AG08395 (cell line): ENCODE measurements at places on chromosomes 11 and 22.

- DNase-seq: peak; percentile 30
These were observed 22.9 kb downstream of the STX3 start for GRCh38 chr11:59778122-59778521.

GRCh38 chr11:74371269-74372052, 26.8 kb downstream of the PGM2L1 start:
- DNase-seq: peak; percentile 12

- DNase-seq: no peak
These were observed 151.8 kb downstream of the NAV2 start for GRCh38 chr11:19864141-19865140.

DNA sequence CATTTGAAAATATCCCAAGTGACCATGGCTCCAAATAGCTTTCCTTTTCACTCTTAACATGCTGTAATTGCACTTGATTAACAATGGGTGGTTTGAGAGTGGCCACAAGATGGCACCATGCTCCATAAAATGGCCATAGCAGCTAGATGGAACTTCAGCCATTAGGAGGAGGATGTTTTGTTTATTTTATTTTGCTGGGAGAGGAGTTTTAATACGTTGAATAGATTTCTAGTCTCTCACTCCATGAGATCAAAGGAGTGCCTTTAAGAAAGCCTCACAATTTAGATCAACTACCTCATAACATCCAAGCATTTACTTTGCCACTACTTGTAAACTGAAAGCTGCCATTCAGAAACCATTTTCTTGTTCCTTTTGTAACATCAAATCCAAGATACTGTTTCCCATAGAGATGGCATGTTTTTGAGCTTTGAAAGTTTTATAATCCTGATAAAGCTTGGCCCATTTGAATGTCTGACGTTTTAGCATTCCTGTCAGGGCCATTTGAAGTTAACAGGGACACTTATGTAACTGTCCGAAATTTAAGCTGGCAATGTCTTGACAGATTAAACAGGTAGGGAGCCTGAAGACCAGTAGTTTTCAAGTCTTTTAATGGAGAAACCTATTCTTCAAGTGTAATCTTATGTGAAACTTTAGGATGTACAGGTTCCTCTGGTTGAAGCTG, 4.7 kb downstream of the FEN1 start:
- DNase-seq: peak; percentile 79

- DNase-seq: no peak
These were observed 70.6 kb upstream of the SEPTIN5 start for GRCh38 chr22:19643448-19644313.

DNA sequence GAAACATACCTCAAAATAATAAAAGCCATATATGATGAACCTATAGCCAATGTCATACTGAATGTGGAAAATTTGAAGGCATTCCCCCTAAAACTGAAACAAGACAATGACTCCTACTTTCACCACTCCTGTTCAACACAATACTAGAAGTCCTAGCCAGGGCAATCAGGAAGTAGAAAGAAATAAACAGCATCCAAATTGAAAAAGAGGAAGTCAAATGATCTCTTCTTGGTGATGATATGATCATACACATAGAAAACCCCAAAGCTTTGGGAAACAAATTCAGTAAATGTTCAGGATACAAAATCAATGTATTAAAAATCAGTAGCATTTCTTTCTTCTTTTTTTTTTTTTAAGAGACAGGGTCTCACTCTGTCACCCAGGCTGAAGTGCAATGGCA, 109.9 kb downstream of the DLG2 start:
- DNase-seq: no peak

DNA sequence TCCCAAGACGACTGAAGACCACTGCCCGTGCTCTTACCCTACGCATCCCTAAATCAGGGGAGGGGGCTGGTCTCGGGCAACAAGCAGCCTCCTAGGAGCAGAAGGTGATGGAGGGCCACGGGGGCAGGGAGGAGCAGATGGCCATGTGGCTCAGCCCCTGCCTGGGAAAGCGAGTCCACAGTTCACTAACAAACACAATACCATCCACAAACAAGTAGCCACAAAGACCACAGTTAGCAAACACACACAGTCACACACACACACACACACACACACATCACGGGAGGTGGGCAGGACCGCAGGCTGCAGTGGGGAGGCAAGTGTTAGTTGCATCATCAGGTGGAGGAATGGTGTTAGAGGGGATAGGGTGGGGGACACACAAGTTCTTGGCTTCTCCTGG, 13.2 kb upstream of the FXYD2 start:
- DNase-seq: no peak

GRCh38 chr22:37103656-37104452, 5.7 kb downstream of the TMPRSS6 start:
- DNase-seq: no peak

DNA sequence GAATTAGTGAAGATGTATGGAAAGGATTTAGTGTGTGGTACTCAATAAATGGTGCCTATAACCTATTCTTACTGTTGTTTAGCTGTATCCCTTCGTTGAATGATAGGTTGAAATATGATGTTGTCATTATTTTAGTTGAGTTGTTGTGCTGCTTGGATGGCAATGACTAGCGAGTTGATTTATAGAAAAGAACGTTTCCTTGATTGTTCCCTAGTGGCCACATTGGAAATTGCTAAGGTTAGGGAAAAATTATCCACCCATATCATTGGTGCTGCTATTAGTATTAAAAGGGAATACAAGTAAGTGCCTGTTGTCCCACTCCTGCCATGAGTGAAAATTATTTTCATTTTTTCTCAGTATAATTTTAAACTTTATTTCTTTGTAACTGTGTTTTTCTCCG, 14.5 kb downstream of the EMSY start:
- DNase-seq: no peak

GRCh38 chr11:69828971-69829344, 9.7 kb upstream of the FGF3 start:
- DNase-seq: no peak

- no peak for DNase-seq
These were observed 92.3 kb downstream of the MORC2 start for GRCh38 chr22:30876221-30876751.

GRCh38 chr22:27022274-27022895, 365.0 kb downstream of the MIAT start:
- peak; percentile 30 for DNase-seq

GRCh38 chr22:37860796-37861421, 11.7 kb downstream of the EIF3L start:
- no peak for DNase-seq

DNA sequence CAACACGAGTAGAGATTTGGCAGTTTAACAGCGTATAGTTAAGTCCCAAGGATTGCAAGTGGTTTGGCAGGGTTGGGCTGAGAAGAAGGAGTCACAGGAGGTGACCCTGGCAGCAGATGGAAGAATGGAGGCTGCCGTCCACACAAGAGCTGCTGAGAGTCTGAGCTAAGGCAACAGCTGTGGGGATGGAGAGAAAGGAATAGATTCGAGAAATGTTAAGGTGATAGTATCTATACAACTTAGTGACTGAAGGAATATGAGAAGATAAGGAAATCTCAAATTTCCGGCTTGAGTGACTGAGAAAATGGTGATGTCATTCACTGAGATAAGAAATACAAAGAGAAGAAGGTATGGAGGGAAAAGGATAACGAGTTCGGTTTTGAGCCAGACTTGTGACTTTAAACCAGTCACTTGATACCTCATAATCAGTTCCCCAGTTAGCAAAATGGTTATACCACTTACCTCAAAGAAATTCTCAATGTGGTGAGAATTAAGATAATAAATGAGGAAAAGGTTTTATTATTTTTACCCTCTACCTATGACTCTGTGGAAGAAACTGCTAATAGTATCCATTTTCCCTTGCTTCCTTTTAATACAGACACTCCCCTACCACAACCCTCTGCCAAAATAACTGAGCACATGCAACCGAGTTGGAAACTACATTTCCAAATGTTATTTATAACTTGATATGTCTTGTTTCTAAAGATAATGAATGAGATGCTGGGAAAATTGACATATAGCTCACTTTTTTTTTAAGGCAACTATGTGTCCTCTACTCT, 30.7 kb downstream of the FAM168A start:
- DNase-seq: no peak

- DNase-seq: no peak
These were observed 259.5 kb upstream of the POU2AF2 start for GRCh38 chr11:110986016-110986415.

DNA sequence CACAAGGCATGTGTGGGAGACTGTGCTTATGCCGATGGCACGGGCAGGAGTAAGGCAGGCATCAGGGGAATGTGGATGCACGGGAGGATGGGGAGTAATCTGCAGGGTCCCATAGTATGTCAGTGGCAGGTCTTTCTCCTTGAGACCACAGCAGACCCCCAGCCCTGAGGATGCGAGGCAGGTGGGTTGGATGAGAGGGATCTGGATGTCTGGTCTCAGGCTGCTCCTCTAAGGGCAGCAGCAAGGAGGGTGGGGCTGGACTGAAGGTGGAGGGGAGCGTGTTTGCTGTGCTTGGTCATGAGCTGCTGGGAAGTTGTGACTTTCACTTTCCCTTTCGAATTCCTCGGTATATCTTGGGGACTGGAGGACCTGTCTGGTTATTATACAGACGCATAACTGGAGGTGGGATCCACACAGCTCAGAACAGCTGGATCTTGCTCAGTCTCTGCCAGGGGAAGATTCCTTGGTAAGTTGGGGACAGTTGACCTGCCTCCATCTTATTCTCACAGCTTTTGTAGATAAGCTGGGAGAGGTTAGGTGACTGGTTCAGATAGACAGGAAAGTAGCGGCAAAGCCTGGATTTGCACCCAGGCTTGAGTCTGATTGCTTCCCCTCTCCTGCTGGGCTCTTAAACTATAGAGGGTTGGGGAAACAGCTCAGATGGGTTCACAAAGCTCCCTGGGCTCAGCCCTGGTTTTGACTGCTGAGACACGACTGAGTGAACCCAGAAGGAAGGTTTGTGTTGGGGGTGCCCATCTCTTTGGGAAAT, at the start of gene APOL1:
APOL1 (plus strand) TSS at position 380 of the 769 bp plus-strand sequence. CDS start 1,823 bp downstream, outside the sequence.
- peak; percentile 62 for DNase-seq

DNA sequence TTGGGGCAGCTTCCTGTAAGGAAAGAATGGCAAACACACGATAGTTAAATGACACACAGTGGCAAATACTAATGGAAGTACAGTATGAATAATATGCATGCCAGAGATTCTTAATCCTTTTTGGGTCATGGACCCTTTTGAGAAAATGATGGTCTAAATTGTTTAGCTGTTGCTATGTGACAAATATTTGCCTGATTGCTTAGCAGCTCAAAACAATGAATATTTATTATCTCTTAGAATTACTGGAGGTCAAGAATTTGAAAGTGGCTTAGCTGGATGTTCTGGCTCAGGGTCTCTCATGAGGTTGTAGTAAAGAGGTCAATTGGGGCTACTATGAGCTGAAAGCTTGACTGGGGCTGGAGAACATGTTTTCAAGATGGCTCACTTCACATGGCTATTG, 69.7 kb downstream of the FANCF start:
- DNase-seq: no peak

DNA sequence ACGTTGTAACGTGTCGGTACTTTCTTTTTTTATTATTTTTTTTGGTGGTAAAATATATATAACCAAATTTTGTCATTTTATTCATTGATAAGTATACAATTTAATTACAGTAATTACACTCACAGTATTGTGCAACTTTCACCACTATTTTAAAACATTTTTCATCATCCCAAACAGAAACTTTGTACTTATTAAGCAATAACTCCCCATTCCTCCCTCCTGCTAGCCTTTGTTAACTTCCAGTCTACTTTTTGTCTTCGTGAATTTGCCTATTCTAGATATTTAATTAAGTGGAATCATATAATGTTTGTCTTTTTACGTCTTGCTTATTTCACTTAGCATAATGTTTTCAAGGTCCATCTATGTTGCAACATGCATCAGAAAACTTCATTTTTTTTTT, 58.5 kb downstream of the STIM1 start:
- DNase-seq: no peak

GRCh38 chr11:78170874-78171549, 17.4 kb downstream of the KCTD21 start:
- DNase-seq: no peak

GRCh38 chr11:117925198-117925925, 3.8 kb downstream of the TMPRSS13 start:
- no peak for DNase-seq

GRCh38 chr11:132337819-132338416, 967.5 kb downstream of the NTM start:
- DNase-seq: no peak

- peak; percentile 73 for DNase-seq
These were observed 57.7 kb downstream of the BMAL1 start for GRCh38 chr11:13335319-13335718.

DNA sequence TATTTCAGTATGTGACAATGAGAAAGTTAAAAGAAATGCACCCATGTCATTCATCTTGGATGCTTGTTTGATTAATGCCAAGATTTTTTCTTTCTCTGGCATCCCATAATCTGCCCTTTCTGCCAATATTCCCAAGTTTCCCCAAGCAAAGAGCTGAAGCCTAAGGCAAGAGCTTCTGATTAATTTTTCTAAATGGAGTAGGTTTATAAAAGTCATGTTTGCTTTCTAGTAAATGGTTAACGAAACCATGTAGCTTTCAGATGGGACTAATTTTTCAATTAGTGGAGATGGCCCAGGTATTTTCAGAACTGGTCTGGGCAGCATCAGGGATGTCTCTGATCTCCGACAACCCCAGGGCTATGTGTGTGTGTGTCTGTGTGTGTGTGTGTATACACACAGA, 55.3 kb downstream of the LRRC4C start:
- no peak for DNase-seq

DNA sequence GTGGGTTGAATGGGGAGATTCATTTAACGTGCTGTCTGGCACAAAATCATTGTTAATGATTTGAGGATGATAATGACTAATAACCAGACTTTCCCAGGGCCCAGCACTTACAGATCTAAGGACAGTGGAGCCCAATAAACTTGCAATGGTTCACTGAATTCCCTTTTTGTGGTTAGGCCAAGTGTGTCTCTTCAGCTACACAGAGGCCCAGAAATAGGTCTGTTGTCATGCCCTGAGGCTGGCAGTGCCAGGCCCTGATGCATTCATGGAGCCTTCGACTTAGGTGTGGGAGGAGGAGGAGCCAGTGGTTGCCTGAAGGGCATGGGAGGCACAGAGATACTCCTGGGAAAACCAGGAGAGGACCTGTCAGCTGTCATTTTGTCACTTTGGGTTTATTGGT, 56.1 kb downstream of the KIAA1671 start:
- DNase-seq: no peak
